ENCODE measurements at places on chromosomes 13 and 19.

DNA sequence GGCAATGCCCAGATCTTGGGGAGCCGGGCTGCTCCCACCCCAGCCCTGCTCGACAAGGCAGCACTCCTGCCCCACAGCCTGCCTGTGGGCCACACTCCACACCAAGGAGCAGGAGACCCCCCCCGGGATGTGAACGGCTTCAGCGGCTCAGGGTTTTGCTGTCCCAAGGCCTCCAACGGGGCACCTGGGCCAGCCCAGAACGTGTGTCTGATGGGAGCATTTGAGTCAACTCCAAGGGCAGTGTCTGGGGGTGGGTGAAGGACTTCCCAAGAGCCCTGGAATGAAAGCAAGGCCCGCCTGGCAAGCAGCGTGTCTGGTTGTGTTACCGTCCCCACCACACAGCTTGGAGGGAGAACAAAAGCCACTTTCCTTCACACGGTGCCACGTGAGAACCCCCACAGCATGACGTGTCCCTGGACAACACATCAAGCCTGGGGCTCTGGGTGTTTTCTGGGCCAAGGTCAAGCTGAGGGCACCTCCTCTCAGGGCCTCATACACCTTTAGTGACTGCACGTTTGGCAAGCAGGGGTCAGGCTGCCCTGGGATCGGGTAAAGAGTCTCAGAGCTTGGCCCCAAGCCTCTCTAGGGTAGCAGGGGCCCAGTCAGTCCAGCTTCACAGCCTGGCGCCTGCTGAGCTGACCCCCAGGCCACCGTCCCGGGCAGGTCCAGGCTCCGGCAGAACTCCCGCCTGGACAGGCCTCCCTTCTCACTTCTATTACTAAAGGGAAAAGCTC, 6.0 kb downstream of the C13orf46 start:
- no peak for DNase-seq

- DNase-seq, result no peak
These were observed 40.9 kb upstream of the KPNA3 start for GRCh38 chr13:49833402-49833801.

GRCh38 chr19:17235971-17236777, 9.5 kb downstream of the NR2F6 start:
- no peak for DNase-seq

GRCh38 chr13:29597706-29598105, 2.2 kb upstream of the SLC7A1 start:
- DNase-seq, result no peak

- no peak for DNase-seq
These were observed 33.3 kb upstream of the ALOX5AP start for GRCh38 chr13:30702006-30702405.

- DNase-seq, result no peak
These were observed 2641.8 kb upstream of the PCDH20 start for GRCh38 chr13:64057372-64058020.

DNA sequence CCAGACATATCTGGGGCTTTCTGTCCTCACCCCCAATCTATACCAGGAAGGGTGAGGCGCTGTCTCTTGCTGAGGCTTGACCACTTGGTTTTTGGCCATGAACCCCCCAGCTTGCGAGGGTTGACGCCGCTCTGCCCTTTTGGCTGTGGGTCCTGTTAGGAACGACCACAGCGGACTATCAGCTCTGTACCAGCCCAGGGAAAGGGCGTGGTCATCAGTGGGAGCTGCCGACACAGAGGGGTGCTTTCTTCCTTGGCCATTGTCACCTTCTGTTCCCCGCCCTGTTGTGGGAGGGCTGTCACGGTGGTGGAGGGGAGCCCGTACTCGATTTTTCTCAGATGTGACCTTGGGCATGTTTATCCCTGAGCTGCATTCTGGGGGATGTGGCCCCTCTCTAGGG, 5.7 kb downstream of the DCAF15 start:
- no peak for DNase-seq

- no peak for DNase-seq
These were observed 21.7 kb downstream of the LILRB4 start for GRCh38 chr19:54684527-54684926.

GRCh38 chr13:54226876-54227275, 1198.3 kb downstream of the OLFM4 start:
- DNase-seq, result no peak

- DNase-seq, result no peak
These were observed 10.8 kb downstream of the RASL11A start for GRCh38 chr13:27281420-27281819.

DNA sequence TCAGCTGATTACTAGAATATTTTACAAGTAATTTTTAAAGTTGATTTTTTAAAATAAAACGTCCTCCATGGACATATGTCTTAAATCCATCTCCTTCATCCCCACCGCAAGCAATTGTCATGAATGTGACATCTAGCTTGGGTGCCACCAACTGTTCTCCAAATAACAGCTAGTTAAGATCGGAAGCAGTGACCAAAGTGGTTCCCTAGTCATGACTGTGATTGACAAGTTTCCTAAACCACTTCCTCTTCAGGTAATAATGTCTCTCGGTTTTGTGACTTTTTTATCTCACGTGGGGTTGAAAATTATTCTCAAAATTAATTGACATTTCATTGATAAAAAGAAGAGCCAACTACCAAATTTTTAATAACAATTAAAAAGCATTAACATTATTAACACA, 135.3 kb upstream of the MIR17HG start:
- DNase-seq, result no peak

GRCh38 chr13:79772811-79773210, 291.9 kb downstream of the NDFIP2 start:
- no peak for DNase-seq

- no peak for DNase-seq
These were observed 30.0 kb upstream of the ATP12A start for GRCh38 chr13:24650161-24650560.

DNA sequence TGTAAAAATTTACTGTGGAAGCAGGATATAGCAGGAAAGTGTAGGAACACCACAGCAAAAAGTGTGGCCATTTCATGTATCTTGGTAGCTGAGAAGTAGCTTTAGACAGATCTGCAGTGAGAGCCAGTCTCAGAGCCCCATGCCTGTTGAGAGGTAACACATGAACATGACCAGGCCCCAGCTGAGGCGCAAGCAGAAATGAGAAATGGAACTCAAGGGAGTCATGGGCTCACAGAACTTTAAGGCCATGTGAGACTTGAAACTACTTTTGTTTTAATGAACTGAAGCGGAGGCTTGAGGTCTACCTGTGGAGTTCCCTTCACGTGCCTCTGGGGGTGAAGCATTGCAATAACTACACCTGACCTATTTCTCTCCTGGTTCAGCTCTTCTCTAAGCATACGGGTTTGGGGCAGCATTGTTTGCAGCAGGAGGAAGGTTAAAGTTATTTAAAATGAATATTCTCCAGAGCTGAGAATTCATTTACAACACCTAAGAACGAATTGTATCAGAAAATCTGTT, 3.3 kb downstream of the MYO16 start:
- no peak for DNase-seq

DNA sequence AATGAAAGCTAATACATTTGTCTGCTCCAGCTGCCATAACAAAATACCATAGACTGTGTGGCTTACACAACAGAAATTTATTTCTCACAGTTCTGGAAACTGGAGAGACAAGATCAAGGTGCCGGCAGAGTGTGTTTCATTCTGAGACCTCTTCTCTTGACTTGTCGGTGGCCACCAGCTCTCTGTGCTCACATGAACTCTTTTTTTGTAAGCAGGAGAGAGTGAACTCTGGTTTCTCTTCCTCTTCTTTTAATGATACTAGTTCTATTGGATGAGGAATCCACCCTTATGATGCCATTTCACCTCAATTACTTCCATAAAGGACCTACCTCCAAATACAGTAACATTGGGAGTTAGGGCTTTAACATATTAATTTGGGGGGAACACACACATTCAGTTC, 11.7 kb downstream of the KCTD12 start:
- DNase-seq, result no peak

- DNase-seq, result no peak
These were observed 17.8 kb downstream of the SULT2B1 start for GRCh38 chr19:48569814-48570213.

DNA sequence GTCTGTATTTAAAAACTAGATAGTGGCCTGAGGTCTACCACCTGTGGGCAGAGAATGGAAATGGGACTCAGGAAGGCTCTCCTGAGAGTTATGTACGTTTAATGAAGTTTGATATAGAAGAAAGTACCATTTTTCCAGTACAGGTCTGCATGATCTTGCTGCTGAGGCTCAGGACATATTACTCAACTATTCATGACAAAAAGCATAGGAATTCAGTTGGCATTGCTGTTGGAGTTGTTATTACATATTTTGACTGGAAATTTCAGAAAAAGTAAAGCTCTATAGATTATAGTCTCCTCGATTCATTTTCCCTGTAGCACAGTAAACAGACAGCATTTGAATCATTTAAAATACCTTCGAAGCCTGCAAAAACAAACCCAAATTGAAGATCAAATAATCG, 469.8 kb downstream of the DCT start:
- DNase-seq, result no peak

- DNase-seq, result no peak
These were observed 54.0 kb downstream of the SPATA13 start for GRCh38 chr13:24214528-24214927.

DNA sequence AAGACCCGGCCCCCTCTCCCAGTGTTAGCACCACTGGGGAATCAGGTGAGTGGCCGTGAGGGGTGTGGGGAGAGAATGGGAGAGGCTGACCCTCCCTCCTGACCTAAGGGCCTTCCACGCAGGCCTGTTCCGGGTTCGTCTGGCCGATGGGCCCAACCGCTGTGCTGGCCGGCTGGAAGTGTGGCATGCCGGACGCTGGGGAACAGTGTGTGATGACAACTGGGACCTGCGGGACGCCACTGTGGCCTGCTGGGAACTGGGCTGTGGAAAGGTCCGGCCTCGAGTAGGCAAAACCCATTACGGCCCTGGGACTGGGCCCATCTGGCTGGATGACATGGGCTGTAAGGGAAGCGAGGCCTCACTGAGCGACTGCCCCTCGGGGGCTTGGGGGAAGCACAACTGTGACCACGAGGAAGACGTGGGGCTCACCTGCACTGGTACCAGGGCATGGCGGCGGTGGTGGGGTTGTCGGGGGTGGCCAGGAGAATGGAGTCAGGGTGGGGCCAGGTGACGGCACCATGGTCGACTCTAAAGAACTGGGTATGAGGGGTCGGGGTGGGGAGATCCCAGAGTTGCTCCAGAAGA, 12.2 kb downstream of the SSC5D start:
- no peak for DNase-seq

- DNase-seq, result no peak
These were observed 142.2 kb downstream of the KCTD15 start for GRCh38 chr19:33938821-33939220.

DNA sequence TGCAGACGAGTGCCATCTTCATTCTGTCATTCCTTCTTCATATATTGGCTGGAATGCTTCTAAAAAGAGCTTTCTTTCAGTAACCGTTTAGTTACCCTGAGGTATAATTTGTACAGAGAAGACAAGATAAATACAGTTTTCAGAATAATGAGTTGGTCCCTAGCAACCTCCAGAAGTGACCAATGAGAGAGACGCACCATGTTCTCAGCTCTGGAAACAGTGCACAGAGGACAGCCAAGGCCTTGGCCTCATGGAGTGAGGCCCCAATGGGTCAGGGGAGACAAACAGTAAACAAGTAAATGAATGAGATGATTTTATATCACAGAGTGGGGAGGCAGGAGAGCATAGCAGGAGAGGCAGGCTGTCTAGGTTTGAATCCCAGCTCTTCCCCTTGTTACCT, 90.7 kb downstream of the DPF1 start:
- DNase-seq, result no peak

DNA sequence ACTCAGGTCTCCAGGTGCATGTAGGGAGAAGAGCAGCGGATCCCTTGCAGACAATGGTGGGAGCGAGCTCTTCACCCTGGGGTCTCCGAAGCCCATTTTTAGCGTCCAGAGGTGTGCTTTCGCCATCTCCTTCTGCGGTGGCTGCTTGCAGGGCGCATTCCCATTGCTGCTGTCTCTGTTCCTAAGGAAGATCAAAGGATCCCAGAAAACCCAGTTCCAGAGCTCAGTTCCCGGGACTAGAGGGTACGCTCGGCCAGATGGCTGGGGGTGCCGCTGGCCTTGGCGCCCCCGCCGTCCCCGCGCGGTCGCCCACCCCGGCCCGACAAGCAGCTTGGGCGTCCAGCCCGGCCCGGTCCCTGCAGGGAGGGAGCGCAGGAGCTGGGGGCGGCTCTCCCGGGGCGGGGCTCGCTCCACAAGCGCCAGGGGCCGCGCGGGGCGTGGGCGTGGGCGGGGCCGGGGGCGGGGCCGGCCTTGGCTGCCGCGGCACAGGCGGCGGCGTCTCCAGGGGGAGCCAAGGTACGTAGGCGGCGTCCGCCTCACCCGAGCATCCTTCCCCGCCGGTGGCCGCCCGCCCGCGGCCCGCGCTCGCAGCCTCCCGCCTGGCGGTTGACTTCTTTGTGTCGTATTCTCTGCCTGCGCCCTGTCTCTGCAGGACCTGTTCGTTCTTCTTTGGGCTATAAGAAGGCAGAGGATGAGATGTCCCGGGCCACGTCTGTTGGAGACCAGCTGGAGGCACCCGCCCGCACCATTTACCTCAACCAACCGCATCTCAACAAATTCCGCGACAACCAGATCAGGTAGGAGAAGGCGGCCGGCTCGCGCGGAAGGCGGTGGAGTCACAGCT, 96.8 kb downstream of the ATP8A2 start:
- DNase-seq, result no peak

DNA sequence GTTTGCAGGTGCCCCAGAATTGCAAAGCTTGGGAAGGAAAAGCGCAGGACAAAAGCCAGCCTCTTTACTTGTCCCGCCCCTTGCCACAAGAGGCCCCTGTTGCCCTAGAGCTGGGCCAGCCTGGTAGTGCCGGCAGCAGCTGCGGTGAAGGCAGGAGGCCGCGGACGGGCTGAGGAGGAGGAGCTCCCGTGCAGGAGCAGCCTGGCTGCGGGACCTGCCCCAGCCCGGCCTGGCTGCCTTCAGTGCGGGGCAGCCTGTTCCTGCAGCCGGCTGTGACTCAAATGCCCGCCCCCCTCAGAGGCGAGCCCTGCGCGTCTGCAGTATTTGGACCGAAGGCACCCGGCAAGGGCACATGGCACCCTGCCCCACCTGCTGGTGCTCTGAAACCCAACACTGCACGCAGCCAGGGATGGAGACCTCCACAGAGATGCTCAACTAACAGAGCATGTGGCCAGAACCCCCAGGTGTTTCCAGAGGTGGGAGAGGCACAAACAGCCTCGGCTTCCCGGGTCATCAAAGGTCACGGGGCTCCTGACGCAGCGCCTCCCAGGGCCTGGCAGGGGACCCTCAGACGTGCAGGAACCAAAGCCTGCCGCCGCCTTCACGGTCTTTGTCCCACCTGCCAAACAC, 29.7 kb downstream of the NAXD start:
- DNase-seq, result peak; percentile 35

- no peak for DNase-seq
These were observed 49.3 kb upstream of the TUBGCP3 start for GRCh38 chr13:112637017-112637801.

- DNase-seq, result peak; percentile 70
These were observed 8.7 kb downstream of the MAP2K2 start for GRCh38 chr19:4115050-4115817.
